ENCODE measurements at places on chromosomes 5 and 9. TPM values are rescaled to one million over a fixed set of nuclear protein-coding genes. Genes with fewer than 3 reads are reported as not detected.

NR2F1 gene
- total RNA-seq = not detected

SYK gene
- total RNA-seq = 7.9 TPM

IL4 gene
- not detected for total RNA-seq

PTPRD gene
- 32.5 TPM for total RNA-seq

ANKRD20A1 gene
- total RNA-seq = 0.24 TPM

OTP gene
- not detected for total RNA-seq

LCN9 gene
- total RNA-seq = 0.72 TPM

SKP2 gene
- total RNA-seq = 103 TPM

BDP1 gene
- 29.2 TPM for total RNA-seq

DMRT3 gene
- total RNA-seq = not detected

PCDHGA2 gene
- total RNA-seq = 1.1 TPM

- H3K4me3 ChIP-seq = no peak overlapping the region
- H3K4me1 ChIP-seq = peaks cover 4% of the 10 kb centered on the region
- DNase-seq = peak; percentile 68
- peak overlapping the region; percentile 80 for H3K27ac ChIP-seq
- no peaks in the 10 kb centered on the region for H3K27me3 ChIP-seq
Observed at GRCh38 chr5:157965989-157966388, 107.0 kb upstream of the CLINT1 start.

GRCh38 chr5:174414315-174414710 is 310.1 kb upstream of the MSX2 start:
- H3K4me3 ChIP-seq = no peak overlapping the region
- DNase-seq = no peak

- no peak overlapping the region for H3K27ac ChIP-seq
- no peaks in the 10 kb centered on the region for H3K4me1 ChIP-seq
- H3K4me3 ChIP-seq = no peak overlapping the region
Observed at GRCh38 chr5:132224716-132225115, 2.9 kb downstream of the P4HA2 start.

DNA sequence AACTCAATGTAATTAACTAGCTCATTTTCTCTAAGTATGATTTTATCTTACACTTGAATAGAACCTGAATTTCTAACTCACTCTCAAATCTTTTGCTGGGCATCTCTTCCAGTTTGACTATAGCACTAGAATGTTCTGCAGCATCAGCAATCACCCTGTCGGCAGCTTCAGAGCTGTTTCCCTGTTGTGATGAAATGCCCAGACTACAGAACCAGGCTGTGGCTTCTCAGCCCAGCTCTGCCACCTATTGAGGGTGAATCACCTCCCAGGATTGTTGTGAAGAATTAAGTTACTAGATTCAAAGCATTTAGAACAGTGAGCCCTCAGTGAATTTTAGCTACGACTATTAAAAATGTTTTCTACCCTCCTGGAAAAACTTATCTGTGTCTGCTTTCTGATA is 90.4 kb upstream of the ANKRD55 start:
- H3K27me3 ChIP-seq = no peaks in the 10 kb centered on the region
- no peaks in the 10 kb centered on the region for H3K4me1 ChIP-seq
- no peaks in the 10 kb centered on the region for H3K36me3 ChIP-seq
- H3K27ac ChIP-seq = no peak overlapping the region

DNA sequence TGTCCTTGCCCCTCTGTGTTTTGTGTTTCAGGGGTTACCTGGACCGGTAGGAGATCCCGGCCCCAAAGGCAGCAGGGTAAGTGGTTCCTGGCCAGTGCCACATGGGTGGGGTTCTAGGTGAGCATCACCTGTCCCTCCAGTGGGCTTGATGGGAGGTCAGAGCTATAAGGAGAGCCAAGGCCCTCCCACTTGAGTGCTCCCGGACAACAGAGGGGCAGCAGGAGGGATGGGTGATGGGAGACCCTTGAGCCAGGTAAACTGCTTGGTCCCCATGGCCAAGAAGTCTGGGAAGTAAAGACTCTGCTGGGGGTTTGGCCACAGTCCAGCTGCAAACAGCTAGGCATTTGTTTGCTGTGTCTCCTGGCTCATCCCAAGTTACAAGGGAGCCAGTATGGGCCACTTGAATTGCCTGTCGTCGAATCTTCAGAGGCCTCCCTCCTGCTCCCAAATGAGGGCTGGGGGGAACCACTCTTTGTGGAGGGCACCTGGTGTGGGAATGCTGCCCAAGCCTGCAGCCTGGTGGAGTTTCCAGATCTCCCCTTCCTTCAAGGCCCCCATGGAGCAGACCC is 51.0 kb downstream of the COL27A1 start:
- H3K27me3 ChIP-seq = no peaks in the 10 kb centered on the region
- DNase-seq = no peak
- no peaks in the 10 kb centered on the region for H3K36me3 ChIP-seq
- no peaks in the 10 kb centered on the region for H3K4me1 ChIP-seq

GRCh38 chr9:137530331-137530730 is 19.9 kb downstream of the PNPLA7 start:
- H3K4me1 ChIP-seq = no peaks in the 10 kb centered on the region
- no peak for DNase-seq
- H3K4me3 ChIP-seq = no peak overlapping the region
- H3K36me3 ChIP-seq = peaks cover 2% of the 10 kb centered on the region
- H3K27ac ChIP-seq = no peak overlapping the region

GRCh38 chr9:85007748-85008147 is 338.2 kb downstream of the NTRK2 start:
- no peaks in the 10 kb centered on the region for H3K4me1 ChIP-seq
- no peaks in the 10 kb centered on the region for H3K27me3 ChIP-seq
- peaks cover 3% of the 10 kb centered on the region for H3K36me3 ChIP-seq

DNA sequence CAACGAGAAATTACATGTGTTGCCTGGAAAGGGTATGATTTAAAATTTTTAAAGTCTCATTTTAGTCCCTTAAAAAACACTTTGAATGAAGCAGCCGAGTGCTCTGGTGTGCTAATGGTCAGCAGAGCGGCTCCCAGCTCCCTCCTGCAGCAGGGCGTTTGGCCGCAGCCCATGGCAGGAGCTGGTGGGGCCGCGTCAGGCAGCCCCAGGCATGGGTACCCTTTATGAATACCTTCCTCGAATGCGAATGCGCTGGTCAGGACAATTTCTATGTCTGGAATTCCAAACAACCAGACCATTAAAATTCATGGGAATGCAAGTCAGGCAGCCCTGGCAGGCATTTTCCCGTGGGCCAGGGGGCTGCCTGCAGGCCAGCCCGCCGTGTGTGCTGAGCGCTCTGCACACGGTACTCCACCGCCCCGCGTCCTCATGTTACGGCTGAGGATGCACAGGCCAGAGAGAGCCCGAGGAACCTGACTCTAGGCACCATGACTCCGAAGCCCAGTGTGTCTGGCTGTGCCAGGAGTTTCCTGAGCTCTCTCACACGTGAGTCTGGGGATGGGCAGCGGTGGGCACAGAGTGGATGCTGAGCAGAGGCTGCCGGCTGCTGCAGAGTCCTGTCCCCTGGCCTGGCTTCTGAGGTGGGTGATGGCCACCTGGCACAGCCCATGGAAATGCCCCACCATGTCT is 123.7 kb downstream of the WNK2 start:
- no peaks in the 10 kb centered on the region for H3K4me1 ChIP-seq
- peaks cover 12% of the 10 kb centered on the region for H3K36me3 ChIP-seq
- H3K27me3 ChIP-seq = no peaks in the 10 kb centered on the region

DNA sequence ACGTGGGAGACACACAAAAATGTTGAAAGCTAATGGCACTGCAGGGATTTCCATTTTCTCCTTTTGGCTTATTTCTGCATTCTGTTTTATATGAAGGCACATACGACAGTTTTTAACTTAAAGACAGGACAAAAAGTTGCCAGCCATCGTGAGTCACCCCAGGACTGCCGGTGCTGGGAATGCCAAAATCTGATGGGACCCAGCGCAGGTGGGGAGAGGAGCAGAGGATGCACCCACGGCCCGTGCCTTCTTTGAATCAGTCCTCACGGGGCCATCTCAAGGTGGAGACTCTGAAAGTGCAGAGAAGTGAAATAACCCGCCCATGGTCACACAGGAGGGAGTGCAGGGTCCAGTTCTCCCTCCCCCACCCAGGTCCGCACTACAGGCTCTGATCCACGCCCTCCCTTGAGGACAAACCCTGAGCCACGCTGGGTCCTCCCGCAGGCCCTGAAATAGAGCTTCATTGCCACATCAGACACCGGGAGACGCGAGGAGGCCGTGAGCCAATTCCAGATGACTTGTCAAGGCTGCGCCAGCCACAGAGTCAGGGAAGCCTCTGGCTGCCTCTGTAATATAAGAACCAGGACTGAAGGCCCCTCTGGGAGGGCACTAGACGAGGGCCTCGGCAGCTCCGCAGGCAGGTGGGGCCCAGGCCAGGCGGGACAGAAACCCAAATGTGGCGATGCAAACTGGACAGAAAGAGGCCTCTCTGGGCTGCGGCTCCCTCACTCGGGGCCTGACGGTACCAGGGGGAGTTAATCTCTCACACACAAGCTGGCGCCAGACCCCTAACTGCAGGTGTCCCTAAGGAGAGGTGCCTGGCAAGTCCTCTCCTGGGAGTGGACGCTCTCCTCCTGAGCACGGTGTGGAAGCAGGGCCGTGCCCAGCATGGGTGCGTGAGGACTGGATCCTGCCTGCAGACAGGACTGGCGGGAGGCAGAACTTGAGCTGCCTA is 22.9 kb downstream of the ADAMTS2 start:
- no peak for DNase-seq
- no peak overlapping the region for H3K4me3 ChIP-seq
- peaks cover 6% of the 10 kb centered on the region for H3K27me3 ChIP-seq
- no peaks in the 10 kb centered on the region for H3K36me3 ChIP-seq

DNA sequence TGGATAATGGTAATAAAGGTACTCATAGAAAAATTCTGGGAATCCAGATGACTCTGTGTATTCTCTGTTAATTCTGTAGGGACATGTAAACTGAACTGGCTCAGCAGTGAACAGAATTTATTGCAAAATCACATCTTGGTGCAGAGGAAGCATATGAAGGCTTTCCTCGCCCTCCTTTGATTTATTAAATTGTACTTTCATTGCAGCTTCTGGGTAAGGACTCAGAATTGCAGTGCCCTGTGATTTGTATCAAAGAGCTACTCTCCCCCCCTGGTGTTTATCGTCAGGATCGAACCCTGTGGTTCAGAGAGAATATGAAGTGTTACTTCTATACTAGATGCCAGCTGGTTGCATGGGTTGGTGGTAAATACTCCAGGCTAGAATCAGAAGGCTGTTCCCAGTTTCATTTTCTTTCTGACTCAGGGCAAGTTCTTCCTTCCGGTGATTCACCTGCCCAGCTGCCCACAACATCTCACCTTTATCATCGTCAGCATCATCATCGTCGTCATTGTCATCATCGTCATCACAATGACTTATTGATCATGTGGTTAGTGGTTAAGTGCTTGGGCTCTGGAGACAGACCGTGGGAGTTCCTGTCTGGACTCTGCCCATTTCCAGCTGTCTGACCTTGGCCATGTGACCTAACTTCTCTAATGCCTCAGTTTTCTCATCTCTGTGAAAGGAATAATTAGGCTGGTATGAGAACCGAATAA is 238.8 kb downstream of the ARHGAP26 start:
- no peaks in the 10 kb centered on the region for H3K27me3 ChIP-seq
- no peak overlapping the region for H3K27ac ChIP-seq
- no peaks in the 10 kb centered on the region for H3K36me3 ChIP-seq
- no peak overlapping the region for H3K4me3 ChIP-seq
- no peak for DNase-seq
- no peaks in the 10 kb centered on the region for H3K4me1 ChIP-seq

DNA sequence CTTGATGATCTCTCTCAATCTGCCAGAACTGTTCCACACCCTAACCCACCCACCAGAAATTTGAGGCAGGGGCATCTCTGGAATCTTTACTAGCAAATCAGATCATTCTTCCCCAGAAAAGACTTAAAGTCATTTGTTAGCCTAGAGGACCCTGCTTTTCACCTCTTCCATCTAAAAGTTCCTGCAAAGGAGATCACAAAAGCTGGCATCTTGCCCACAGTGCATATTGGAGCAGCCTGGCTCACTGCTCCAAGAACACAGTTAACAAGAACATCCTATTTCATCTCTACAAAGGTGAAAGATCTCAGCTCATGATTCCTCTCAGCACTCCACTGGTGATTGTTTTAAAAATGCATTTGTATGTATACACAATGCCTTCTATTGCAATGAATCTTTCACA is 36.3 kb downstream of the GABRP start:
- no peaks in the 10 kb centered on the region for H3K36me3 ChIP-seq
- no peak overlapping the region for H3K4me3 ChIP-seq
- no peak overlapping the region for H3K27ac ChIP-seq
- H3K27me3 ChIP-seq = no peaks in the 10 kb centered on the region
- H3K4me1 ChIP-seq = no peaks in the 10 kb centered on the region

GRCh38 chr5:143896516-143896915 is 84.6 kb downstream of the HMHB1 start:
- H3K4me3 ChIP-seq = no peak overlapping the region
- DNase-seq = no peak
- no peak overlapping the region for H3K27ac ChIP-seq
- no peaks in the 10 kb centered on the region for H3K4me1 ChIP-seq
- H3K27me3 ChIP-seq = no peaks in the 10 kb centered on the region

DNA sequence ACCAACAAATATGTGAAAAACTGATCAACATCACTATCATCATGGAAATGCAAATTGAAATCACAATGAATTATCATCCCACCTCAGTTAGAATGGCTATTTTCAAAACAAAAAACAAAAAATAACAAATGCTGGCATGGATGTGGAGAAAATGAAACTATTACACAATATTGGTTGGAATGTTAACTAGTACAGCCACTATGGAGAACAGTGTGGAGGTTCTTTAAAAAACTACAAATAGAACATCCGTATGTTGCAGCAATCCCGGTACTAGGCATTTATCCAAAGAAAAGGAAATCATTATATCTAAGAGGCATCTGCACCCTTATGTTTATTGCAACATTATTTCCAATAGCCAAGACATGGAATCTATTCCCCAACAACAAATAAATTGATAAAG is 9.0 kb upstream of the IFNA5 start:
- H3K4me1 ChIP-seq = no peaks in the 10 kb centered on the region
- H3K27me3 ChIP-seq = no peaks in the 10 kb centered on the region
- DNase-seq = no peak
- no peak overlapping the region for H3K4me3 ChIP-seq
- no peaks in the 10 kb centered on the region for H3K36me3 ChIP-seq

- H3K4me1 ChIP-seq = peaks cover 9% of the 10 kb centered on the region
- no peaks in the 10 kb centered on the region for H3K36me3 ChIP-seq
- peak; percentile 77 for DNase-seq
Observed at GRCh38 chr9:119370816-119371215, 1.6 kb upstream of the BRINP1 start.

DNA sequence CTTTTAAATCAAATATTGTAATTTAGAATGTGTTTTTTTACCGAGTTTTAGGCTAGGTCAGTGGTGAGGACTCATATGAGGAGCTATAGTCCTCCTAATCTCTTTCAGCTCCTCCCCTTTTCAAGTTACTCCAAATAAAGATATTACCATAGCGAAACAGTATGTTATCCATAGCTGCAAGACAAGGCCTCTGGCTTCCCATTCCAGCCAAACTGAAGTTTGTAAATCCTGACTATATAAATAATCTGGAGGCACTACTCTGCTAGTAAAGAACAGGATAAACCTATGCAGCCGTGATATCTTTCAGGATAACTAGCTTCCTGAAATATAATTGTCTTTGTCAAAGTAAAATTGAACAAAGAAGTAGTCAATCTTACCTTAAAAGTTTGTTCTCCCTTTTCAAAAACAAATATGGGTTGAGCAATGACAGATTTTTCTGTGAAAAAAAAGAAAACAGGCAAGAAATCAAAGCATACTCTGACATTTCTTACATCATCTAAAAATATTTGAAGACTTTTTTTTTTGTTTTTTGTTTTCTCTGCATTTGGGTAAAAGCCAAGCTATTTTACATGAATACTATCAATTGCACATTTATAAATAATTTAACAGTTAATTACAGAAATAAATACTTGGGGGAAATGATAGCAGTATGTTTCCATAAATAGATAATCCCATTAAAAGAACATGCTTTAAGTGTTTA is 29.3 kb upstream of the NADK2 start:
- DNase-seq = no peak
- H3K4me3 ChIP-seq = no peak overlapping the region
- H3K36me3 ChIP-seq = no peaks in the 10 kb centered on the region
- no peaks in the 10 kb centered on the region for H3K4me1 ChIP-seq

All from H9 (cell line).